Ascending aorta (tissue), 2 donors: ENCODE measurements at places on chromosomes 6 and 20. TPM values are rescaled to one million over a fixed set of nuclear protein-coding genes. Genes with fewer than 3 reads are reported as not detected.

DNA sequence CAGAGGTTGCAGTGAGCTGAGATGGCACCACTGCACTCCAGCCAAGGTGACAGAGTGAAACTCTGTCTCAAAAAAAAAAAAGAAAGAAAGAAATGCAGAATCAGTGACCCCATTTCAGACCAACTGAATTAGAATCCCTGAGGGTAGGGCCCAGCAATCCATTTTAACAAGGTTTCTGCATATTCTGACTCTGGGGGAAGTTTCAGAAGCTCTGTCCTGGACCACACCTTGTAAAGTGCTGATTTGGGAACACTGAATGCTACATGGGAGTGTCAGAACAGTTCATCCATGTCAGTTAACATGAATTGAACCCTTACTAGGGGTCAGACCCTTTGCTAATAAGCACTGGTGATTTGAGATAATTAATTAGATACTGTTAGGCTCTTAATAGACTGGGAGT is 52.0 kb downstream of the SNAP25 start:
- DNase-seq, result no peak

DNA sequence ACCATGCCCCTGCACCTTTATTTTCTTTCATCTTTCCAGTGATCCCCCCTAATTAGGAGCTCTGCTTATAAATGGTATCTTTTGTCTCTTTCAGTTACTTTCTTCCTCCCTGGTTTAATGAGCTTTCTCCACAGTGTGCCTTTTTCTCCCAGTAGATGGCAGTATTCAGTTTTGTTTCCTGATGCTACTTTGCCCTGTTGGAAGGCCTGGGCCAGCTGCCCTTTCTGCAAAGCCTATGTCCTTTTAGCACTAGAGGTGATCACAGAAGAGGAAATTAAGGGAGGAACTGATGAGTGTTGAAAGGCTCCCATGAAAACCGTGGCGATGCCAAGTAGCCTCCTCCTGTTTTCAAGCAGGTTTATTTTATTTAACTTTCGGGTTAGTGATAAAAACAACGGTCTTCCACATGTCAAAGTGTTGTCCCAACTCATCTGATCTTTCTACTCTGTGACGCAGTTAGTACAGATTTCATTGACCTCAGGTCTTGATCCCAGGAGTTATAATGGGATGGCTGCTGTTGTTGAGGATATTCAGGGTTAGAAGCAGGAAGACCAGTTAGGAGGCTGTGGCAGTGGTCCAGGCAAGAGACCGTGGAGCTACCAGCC is 184.2 kb upstream of the BMP2 start:
- DNase-seq, result no peak

- DNase-seq, result no peak
Measured at GRCh38 chr6:118770835-118771234, 119.4 kb upstream of the CEP85L start.

- DNase-seq, result no peak
Measured at GRCh38 chr20:53524589-53525312, 68.9 kb downstream of the ZNF217 start.

- DNase-seq, result no peak
Measured at GRCh38 chr20:33470457-33470856, 19.4 kb upstream of the CBFA2T2 start.

DNA sequence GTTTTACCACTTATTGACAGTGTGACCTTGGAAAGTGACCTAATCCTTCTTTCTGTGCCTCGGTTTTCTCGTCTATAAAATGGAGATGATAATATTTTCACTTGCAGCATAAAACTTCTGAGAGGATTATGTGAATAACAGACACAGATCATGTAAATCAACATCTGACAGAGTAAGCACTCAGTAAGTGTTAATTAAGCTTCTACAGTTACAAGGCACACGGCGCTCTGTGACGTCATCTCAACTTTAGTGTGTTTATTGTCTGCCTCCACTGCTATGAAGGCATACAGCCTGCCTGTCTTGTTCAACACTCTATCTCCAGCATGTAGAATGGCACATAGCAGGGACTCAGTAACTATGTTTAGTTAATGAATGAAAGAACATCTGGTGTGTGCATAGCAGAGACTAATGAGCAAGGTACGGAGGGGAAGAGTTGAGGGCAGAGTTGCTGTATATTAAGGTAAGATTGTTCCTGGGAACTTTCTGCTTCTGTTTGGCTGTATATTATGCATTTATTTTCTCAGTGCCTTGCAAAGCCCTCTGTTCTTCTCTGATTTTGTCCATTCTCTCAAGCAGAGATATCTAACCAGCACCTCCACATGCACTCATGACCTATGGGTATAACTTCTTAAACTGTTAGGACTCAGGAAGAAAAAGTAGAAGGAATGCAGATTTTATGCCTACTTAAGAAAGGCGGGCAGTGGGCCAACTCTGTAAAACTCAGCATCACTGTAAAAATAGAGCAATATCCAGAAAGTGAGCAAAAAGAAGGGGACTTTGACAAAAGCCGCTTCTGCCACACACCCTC is 66.4 kb upstream of the STMND1 start:
- no peak for DNase-seq

DNA sequence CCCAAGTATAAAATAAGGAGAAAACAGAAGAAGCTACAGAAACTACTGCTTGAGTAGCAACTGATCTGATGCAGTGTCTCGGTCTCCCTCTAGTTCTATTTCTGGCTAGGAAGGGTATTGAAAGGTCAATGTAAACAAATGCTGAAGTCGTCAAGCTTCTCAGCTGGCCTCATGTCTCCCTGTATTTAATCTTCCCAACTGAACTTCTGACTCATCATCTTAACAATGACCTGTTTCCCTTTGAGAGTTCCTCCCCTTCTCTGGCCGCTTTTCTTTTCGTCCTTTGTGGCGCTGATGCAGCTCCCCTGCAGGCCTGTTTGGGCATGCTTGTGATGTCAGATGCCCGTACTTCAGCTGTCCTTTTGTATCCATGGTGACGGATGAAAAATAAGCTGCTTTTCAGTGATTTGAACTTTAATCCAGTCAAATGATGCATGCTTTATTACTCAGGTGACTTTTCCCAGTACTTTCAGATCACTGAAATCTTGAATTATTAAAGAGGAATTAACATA is 7.8 kb upstream of the LCA5 start:
- DNase-seq, result peak; percentile 88

KHDC1L gene
- total RNA-seq, result not detected

SRSF12 gene
- total RNA-seq, result 0.53 TPM

C20orf144 gene
- not detected for total RNA-seq
